ENCODE measurements at places on chromosomes 5 and 9.

GRCh38 chr9:83642793-83643192 lies 19.9 kb downstream of the IDNK start:
- no peak for DNase-seq

DNA sequence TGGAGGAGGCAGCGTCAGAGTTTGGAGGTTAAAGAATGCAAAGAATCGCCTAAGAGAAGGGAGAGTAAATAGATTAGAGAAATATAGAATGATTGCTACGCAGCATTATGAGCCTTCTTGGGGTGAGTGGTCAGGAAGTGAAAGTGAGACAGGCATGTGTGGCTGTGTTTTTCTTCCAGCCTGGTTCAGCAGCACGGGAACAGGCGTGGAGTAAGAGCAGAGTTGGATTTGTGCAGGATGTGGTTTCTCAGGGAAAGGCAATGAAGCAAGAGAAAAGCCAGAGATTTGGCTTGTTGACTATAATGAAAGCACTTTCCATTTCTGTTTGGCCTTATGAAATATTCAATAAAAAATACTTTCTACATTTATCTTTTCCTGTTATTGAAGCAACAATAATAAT lies 34.3 kb upstream of the FRMD3 start:
- DNase-seq = no peak

DNA sequence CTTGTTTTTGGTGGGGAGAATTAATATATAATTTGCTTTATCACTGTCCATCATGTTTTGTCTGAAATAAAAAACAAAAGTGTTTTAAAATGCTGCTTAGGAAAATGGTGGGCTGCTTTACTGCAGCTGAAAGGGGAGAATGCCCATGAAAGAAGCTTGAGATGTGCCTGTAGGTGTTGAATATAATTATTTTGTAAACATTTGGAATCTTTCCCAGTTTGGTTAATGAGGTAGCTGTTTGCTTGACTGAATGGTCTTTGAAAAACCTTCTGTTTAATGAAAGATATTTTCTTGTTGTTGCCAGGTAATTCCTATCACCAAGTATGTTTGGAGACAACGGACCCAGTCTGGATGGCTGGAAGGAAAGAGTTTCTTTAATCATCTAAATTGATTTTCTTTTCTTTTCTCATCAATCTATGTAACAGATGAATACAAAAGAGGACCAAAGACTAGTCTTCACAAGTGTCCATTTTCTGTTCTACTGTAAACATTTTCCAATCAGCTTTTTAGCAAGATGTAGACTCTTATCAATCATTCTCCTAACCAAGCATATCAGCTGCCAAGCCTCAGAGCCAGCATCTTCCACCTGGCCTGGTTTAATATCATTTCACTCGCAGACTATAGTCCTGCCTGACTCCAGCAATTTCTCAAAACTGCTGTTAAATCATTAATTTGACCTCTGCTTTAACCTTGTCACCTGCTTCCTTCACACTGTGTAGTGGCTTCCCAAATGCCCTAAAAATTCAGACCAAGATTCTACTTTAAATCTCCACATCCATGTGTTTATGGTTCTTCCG lies 441.2 kb upstream of the CHD1 start:
- DNase-seq = no peak

- no peak for DNase-seq
These were observed 7.4 kb upstream of the GRK6 start for GRCh38 chr5:177419046-177419445.
